ENCODE measurements at places on chromosomes 2 and 18.

DNA sequence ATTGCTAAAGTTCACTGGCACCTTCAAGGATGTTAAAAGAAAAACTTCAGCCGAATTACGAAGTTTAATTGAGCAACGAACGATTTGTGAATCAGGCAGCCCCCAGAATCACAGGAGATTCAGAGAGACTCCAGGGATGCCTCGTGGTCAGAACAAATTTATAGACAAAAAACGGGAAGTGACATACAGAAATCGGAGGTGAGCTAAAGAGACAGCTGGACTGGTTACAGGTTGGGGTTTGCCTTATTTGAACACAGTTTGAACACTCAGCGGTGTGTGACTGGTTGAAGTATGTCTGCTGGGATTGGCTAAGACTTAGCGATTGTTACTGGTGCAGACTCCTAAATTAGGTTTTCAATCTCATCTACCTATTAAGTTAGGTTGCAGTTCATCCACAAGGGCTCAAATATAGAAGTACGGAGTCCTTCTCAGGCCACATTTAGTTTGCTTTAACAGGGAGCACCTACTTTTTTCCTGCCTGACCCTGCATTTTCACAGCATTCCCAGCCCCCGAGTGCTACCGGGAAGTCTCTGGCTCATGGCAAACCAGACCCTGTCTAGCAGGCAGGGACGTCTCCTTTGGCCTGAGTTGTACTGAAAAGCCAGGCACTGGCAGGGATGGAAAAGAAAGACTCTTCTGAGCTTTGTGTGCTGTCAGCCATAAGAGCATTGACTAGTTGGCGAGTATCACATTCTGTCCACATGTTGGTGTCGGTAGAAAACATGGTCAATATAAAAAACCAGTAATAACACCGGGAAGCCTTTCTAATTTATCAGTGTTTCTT, 41.1 kb downstream of the CDCA7 start:
- no peak for DNase-seq

- no peak for DNase-seq
Observed at GRCh38 chr2:105328281-105329196, 996 bp downstream of the TGFBRAP1 start.

GRCh38 chr2:20965221-20965620, 78.7 kb downstream of the APOB start:
- DNase-seq, result no peak

- DNase-seq, result no peak
Observed at GRCh38 chr2:200089756-200090109, 134.4 kb downstream of the MAIP1 start.

DNA sequence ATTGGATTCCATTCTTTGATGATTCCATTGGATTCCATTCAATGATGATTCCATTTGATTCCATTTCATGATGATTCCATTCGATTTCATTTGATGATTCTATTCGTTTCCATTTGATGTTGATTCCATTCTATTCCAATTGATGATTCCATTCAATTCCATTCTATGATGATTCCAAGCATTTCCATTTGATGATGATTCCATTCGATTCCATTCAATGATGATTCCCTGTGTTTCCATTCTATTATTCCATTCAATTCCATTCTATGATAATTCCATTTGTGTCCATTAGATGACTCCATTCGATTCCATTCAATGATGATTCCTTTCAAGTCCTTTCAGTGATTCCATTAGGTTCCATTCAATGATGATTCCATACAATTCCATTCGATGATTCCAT, 1090.5 kb downstream of the RPIA start:
- no peak for DNase-seq

DNA sequence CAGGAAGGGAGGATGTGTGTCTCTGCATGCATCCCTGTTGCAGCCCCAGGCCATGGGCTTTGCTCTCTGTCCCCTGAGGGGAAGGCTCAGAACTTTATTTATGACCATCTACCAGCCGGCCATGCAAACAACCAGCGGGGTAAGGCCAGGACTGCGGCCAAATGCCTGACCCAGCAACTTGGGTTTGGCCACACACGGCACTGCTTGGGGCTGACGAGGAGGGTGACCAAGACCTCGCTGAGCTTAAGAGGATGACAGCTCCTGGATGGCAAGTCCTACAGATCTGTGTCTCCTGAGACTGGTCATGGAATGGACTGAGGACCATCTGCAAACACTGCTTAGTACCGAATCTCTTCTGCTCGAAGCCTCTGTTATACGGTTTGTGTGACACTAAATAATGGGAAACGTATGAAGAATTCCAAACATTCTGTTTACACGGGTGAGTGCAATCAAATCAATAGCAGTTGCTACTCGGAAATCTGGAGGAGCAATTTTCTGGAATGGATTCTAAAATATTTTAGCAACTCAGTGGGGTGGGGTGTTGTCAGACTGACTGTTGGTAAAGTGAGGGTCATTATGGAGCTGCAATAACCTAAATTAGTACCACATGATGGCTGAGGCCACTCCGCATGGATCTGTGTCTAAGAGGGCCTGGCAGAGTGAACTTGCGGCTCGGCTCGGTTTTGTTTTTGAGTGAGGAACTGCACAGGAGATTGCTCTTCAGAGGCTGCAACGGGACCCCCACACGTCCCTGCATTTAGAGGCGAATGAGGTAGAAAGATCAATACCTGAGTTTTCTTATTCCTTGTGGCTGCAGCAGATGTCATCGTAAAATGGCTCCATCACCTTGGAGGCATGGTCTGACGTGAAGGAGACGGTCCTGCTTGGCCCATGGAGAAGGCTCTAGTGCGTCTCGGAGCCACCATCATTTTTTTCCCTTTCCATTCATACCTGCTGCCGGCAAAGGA, 26.6 kb downstream of the TMEM18 start:
- peak; percentile 43 for DNase-seq

GRCh38 chr18:48317781-48318381, 91.3 kb downstream of the ZBTB7C start:
- no peak for DNase-seq

GRCh38 chr2:77604953-77605929, 83.1 kb upstream of the LRRTM4 start:
- no peak for DNase-seq

- DNase-seq, result no peak
Observed at GRCh38 chr18:50427896-50428295, 53.0 kb downstream of the SKA1 start.

DNA sequence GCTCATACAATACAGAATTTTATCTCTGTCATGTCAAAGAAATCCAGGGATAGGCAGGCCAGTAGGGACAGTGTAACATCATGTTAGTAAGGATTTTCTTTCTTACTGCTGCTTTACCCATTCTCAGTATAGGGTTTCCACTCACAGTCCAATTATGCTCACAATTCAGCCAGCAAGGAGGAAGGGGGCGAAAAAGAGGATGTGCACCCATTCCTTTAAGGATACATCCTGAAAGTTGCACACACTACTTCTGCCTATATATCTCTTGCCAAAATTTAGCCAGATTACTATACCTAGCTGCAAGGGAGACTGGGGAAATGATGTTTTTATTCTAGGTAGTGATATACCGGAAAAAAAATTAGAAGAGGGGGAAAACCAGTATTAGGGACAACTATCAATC, 66.1 kb downstream of the BAZ2B start:
- DNase-seq, result no peak

DNA sequence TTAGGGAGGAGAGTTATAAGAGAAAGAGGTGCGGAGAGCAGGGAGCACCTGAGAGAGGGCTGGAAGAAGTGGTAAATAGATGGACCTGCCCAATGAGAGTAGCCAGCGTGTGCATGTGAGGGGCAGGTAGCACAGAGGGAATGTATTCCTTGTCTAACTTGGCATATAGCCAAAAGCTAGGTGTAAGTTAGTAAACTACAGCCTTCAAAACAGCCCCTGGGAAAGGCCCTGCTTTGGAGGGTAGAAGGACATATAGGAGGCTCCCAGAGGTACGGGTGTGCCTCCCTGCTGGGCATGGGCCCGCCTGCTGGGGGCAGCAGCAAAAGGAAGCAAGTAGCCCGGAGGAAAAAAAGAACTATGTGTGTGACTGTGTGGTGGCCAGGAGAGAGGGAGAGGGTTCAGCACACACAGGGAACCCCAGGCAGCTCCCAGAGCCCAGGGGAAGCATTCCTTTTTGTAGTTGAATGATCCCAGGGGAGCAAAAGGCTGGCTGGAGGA, 48.0 kb downstream of the TCF7L1 start:
- no peak for DNase-seq

DNA sequence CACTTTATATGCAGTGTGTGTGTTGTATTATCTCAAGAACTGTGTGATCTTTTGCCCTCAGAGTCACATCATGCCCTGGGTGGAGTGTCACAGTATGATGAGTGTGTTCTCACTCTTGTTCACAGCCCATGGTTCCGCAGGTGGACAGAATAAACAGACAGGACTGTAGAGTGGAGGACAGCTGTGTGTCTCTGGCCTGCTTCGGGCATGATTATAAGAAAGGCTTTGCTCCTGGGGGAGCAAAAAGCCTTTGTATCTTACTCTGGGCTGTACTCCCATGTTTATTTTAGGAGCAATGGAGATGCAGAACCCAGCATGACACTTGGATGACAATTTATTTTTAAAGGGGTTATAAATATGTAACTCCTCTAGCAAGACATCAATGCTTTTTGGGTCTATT, 371.7 kb upstream of the MEX3C start:
- DNase-seq, result no peak

- DNase-seq, result no peak
Observed at GRCh38 chr2:238894226-238894949, 46.5 kb downstream of the TWIST2 start.

- peak; percentile 48 for DNase-seq
Observed at GRCh38 chr2:164735309-164735919, 106.2 kb downstream of the COBLL1 start.

DNA sequence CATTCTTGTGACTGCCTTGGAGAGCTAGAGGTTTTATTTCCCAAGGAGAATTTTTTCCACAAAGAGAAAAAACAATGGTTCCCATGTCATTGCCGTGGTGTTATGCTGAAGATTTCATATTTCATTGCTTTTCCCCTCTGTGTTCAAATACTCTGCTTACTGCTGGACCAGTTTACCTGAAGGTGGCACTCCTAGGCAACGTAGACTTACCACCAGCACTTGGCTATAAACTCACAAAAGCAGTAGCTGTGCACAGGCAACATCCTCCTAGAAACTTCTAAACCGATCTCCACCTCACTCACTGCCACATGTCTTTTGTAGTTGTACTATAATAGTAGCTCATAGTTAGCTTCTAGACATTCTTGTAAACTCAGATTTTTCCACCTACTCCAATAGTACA, 1319.7 kb upstream of the CRIM1 start:
- no peak for DNase-seq

- no peak for DNase-seq
Observed at GRCh38 chr2:158912112-158912511, 56.3 kb upstream of the TANC1 start.

DNA sequence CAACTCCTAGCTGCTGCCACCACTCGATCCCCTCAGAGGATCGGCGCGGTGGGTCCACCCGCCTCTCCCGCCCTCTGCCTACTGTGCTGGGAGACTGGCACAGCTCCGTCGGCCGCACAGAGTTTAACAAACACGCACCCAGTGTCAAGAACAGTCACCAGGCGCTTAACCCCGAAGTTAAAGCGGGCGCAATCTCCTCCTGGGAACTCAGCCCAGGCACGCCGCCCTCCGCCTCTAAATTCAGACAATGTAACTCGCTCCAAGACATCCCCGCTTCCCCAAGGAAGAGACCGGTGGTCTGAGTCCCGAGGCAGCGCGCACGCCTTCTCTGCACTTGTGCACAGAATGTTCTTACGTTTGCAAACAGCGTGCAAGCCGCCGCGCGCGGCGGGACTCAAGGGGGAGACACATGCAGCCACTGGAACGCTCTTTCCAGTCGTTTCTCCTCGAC, 533 bp downstream of the CXCR4 start:
- peak; percentile 4 for DNase-seq

- DNase-seq, result no peak
Observed at GRCh38 chr2:149625671-149626070, 38.1 kb upstream of the MMADHC start.

DNA sequence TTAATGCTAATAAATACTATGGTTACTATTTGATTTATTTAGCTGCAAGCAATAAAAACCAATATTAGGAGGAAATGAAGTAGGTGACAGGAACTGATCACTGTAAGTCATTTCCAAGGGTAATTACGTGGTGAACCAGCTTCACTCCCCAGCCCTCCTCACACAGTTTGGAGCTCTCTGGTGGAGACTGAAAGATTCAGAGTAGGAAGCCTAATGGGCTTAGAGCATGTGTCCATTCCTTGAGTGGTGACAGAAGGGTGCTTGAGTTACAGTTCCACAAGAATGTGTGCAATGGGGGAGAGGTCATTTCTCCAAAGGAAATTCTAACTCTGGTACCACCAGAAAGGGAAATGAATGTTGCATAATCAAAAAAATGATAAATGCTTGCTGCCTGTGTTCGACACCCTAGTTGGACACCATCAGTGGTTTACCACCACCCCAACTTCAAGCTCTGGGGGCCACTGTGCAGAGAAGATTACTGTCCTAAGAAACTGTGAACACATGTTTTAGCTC, 285.1 kb upstream of the MMADHC start:
- no peak for DNase-seq

Measured in fibroblast of skin of abdomen (primary cell).